ENCODE measurements at places on chromosomes 5 and 9.

DNA sequence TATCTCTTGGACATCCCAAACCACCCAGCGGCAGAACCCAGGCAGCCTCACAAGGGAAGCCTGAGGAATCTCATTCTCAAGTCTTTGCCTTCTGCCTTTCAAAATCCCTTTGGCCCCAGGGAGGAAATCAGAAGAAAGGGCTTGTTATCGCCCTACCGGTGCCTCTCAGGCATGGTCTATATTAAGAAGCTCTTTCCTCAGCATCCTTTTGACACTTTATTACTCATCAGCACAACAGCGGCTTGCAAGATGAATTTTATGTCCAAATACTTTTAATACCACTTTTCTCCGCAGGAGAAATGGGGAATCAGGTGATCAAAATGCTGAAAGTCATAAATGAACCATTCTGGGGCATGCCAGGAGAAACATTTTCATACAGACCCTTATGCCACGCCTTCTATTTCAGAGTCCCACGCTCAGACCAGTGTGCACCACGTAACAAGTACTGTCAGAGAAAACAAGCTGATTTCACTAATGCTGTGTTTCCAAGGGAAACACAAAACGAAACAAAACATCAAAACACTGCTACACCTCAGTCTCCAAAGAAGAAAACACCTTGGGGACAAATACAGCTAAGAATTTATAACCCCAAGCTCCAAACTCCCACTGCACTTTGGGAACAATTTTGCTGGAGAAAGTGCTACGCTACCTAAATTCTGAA lies 30.0 kb downstream of the RAPGEF1 start:
- DNase-seq, result no peak

DNA sequence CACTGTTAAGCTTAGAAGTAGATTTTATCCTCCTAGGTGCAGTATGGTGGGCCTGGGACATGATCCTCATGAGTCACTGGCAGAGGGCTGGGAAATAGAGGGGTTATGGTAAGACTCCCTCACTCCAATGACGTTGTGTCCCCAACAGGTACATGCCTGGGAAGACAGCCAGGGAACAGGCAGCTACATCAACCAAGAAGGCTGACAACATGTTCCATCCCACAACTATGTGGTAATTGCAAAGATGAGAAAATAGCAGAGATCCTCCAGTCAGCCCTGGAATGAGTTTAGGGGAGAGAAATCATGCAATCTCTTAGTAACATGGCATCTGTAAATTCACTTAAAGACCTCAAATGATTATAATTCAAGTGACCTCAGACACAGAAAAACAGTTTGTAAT lies 114.4 kb upstream of the LIFR start:
- no peak for DNase-seq

DNA sequence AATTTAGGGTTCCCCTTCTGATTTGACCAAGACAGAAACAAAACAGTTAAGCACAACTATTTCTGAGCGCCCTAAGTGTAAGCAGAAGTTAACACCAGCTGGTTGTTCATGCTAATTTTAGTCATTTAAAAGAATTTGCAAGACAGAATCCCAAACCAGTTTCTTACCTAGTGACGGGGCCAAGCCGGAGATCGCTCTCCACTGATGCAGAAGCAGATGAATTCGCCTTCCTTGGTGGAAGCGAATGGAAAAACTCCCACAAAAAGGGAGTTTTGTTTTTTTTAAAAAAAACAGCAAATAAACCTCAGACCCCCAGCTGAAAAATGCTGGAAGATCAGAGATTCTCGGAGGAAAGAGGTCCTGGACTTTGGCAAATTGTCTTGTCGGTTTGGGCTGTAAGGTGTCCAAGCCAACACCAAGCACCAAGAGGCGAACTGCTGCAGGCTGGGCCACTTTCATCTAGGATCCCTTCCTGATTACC lies 47.4 kb upstream of the GLDC start:
- no peak for DNase-seq

- DNase-seq, result no peak
Observed at GRCh38 chr9:21580636-21581378, 98.7 kb upstream of the IFNE start.

DNA sequence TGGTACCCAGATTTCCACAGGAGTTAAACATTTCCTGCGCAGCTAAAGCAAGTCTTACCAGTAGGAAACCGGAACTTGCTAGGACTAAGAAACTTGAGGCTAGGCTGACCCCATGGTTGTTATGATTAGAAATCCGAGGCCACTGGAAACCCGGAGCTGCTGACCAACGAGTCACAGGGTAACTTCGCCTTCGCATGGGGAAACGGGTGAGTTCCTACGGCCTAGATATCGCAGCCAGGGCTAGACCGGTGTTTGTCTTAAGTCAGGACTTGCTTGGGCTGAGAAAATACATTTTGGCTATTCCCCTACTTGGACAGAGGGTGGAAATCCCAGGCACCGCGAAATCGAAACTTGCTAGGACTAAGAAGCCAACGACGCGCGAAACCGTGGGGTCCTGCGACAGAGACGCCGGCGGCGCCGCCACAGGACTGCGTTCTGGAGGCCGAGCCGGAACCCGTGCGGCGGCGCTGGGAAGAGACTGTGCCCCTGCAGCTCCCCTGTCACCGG lies 1.6 kb upstream of the ANXA2R start:
- DNase-seq, result no peak

GRCh38 chr9:447230-448025 lies 232.8 kb downstream of the DOCK8 start:
- DNase-seq, result peak; percentile 54

- no peak for DNase-seq
Observed at GRCh38 chr9:114676901-114677300, 5.1 kb downstream of the TEX48 start.

DNA sequence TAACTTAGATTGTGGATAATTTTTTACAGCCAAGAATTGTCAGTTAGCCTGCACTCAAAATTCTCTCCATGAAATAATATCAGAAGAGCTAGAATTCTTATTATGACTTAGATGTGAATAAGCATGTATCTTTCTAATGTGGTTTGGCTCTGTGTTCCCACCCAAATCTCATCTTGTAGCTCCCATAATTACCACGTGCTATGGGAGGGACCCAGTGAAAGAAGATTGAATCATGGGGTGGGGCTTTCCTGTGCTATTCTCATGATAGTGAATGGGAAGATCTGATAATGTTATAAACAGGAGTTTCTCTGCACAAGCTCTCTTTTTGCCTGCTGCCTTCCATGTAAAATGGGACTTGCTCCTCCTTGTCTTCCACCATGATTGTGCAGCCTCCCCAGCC lies 176.8 kb downstream of the MAT2B start:
- DNase-seq, result no peak

DNA sequence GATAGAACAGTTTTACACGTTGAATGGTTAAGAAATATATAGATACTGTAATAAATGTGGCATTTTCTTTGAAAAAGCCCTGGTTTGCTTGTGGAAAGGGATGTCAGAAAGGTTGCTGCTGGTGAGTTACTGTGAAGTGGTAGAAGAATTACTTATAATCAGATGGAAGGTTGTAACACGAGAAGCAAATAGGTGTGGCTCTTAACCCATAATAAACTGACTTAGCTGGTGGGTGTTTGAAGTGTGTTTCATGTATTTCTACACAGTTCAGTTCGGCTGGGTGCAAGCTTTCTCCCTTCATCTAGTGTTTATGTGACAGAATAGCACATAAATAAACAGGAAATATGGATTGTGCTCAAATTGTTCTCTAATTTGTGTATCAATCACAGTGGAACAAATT lies 5.5 kb downstream of the CNOT6 start:
- DNase-seq, result no peak

DNA sequence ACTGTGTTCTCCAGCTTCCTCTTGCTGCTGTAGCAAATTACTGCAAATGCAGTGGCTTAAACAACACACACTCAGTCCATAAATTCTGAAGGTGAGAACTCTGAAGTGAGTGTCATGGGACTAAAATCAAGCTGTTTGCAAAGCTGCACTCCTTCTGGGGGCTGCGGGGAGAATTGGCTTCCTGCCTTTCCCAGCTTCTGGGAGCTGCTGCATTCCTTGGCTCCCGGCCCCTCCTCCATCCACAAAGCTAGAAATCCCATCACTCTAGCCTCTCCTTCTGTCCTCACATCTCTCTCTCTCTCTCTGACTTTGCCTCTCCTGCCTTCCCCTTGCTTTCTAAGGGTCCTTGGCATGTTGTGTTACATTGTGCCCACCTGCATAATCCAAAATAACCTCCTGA lies 14.2 kb upstream of the MED10 start:
- DNase-seq, result no peak

- DNase-seq, result no peak
Observed at GRCh38 chr5:97281257-97281656, 98.2 kb upstream of the RIOK2 start.

DNA sequence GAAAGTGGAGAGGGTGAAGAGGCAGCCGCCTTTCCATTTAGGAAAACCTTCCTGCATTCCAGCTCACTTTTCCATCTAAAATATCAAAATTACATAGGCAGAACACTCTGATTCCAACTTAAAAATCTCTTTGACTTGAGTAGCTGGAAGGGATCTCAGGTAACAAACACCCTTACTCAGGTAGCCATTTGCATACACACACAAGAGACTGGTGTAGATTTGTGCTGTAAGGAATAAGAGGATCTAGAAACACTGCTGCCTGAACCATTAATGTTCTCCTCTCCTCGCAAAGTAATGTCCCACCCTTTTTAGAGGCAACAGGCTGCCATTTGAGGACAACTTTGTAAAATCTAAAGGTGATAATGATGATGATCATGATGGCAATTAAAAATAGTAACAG lies 53.5 kb downstream of the BNC2 start:
- DNase-seq, result no peak

GRCh38 chr5:177361418-177362291 lies 3.9 kb downstream of the RGS14 start:
- DNase-seq, result no peak

GRCh38 chr9:87615547-87616148 lies 110.3 kb upstream of the CTSL start:
- DNase-seq, result no peak

DNA sequence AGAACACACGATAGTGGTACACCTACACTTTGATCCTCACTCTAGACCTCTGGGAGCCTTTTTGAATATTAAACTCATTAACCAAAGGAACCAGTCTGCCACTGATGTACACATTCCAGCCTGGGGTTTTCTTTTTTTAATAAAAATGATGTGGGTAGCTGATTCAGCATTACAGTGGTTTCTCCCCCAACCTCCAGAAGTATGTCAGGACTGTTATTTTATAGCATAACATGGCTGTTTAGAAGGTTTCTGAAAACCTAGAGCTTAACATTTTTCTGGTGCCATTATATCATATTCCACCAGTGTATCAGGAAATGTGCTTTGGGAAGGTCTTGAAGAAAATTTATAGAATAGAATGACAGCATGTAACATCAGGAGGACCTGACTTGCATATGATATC lies 540.9 kb upstream of the WWC1 start:
- DNase-seq, result no peak

DNA sequence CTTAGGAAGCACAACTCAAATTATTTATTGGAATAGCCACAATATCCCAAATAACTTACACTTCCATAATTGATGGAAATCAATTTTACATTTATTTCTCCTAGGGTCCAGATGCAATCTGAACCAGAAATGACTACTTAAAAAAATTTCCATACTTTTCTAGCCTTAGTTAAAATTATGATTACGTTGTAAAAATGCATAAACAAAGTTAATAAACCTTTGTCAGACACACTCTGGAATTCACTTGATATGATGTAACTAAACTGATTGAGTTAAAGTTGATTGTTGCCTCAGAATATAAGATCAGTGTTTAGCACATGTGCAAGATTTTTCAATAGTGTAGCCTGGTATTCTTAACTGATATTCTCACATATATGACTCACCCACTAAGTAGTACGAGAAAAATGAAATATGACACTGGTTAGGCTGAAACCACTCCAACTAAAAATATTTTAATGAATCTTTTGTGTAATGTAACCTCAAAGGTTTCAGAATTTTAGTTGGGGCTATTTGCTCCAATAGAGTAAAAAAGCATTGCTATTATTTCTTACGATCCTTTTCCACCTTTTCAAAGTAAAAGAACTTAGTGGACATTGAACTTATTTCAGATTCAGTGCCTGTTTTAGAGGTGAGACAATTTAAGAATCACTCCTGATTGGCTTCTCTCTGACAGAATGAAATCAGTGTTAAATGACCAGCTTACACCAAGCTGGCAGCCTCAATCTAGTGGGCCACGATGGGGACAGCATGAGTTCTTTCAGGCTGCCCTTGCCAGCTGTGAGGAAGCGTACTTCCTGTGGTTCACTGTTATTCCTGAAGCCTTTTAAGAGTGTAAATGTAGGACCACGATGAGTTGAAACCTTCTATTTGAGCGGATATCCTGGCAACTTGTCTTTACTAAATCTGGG lies 277.2 kb upstream of the CDH9 start:
- no peak for DNase-seq

DNA sequence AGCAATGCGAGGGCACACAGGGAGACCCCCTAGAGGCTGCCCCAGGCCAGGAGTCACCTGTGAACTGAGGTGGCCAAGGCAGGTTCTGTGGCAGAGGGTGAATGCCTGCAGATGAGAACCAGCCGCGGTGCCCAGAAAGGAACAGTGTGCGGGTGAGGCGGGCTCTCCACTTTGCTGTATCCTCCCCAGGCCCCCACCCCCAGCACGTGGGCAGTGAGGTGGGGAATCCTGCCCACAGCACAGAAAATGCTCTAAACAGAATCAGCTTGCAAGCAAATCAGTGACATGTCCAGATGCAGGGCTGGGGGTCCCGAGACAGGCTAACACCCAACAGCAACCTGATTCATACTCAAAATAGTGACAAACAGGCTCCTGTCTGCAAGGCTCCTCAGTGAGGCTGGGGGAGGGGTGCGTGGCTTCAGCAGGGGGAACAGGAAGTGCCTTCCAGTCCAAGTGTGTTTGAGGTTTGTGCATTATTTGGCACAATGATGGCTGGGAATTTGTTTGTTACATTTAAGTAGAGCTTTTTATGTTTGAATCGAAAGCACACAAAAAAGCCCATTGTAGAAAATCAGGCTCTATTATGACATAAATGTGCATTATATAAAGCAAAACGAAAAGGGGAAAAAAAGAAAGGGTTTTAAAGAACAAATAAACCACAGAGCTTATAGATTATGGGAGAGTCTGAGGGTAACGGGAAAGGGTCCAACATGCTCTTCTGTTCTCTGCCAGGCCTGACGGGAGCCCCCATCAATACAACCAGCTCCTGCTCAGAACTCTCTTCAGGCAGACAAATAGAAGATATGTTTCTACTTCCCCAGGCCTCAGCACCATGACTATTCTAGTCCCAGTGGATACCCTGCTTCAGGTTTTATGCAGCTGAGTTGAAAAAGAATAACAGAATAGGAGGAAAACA lies 201.3 kb downstream of the HSD17B3 start:
- no peak for DNase-seq
